Stimulated activated CD4-positive, alpha-beta T cell treated with anti-CD3 and anti-CD28 coated beads, Interleukin-12 subunit alpha, Interleukin-12 subunit beta, amount 100 ng/mL, for 24 hours (primary cell): ENCODE measurements at places on chromosomes 12 and 14.

- DNase-seq: no peak
Measured at GRCh38 chr14:88929656-88930436, 105.4 kb downstream of the TTC8 start.

GRCh38 chr12:94832780-94833681 lies 170.5 kb downstream of the NDUFA12 start:
- DNase-seq: no peak

DNA sequence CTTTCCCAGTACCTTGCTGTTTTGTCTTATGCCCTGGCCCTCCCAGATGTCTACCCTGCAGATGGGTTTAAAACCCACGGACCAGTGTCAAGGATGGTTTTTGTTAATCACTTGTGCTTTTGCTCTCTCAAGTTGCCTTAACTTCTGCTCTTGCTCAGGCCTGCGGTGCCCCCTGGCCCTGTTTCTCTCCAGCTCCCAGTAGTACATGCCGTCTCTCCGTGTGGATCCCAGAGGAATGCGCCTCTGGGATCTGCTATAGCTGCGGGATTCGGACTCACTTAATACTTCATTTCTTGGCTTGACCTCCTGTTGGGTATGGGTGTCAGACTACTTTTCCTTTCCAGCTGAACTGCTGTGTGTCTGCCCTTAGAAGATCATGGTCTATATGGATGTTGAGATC lies 14.5 kb downstream of the PLEKHG3 start:
- no peak for DNase-seq

DNA sequence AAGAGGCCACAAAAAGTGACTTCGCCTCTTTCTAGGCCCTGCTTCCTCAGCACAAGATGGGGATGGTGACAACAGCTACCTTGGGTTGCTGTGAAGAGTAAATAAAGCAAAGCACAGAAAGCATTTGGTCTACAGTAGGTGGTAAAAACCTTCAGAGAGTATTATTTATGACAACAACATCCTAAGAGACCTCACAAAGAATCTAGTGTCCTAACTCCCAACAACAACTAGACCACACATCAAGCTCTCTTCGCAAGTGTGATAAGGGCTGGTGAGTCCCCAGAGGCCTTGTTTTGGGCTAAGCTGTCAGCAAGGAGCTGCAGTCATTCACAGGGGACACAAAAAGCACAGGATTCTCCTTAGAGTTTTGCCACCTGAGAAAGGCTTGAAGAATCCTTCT lies 84.9 kb downstream of the EFCAB11 start:
- DNase-seq: no peak

GRCh38 chr12:131923260-131923659 lies 5.8 kb upstream of the PUS1 start:
- DNase-seq: no peak
